ENCODE measurements at places on chromosomes 6 and 20. TPM values are rescaled to one million over a fixed set of nuclear protein-coding genes. Genes with fewer than 3 reads are reported as not detected.
A peak's percentile ranks its signal among the peaks of the same experiment; 100 is the strongest.

The ZNF334 gene
- total RNA-seq, result 0.76 TPM

DNA sequence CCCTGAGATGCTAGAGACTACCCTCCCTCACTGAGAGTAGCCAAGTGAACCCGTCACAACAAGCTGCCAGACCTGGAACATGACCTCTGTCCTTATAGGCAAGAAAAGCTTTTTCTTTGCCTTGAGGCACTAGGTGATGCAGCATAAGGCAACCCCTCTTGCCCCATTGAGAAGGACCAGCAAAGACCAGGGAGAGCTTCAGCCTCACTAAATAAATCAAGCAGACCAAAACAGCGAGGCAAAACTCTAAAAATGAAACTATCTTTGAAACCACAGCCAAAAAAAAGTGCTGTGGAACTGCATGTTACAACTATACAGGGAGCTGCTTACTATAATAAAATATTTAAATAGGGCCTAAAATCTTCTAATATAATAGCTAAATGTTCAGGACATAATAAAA lies 62.6 kb upstream of the FAM83B start:
- ATAC-seq, result no peak

GRCh38 chr6:32075781-32076180 lies 33.4 kb downstream of the TNXB start:
- ATAC-seq, result no peak

The IL20RA gene
- total RNA-seq, result not detected

The OOEP gene
- 0.26 TPM for total RNA-seq

GRCh38 chr20:40090236-40090635 lies 598.8 kb downstream of the MAFB start:
- ATAC-seq, result no peak

DNA sequence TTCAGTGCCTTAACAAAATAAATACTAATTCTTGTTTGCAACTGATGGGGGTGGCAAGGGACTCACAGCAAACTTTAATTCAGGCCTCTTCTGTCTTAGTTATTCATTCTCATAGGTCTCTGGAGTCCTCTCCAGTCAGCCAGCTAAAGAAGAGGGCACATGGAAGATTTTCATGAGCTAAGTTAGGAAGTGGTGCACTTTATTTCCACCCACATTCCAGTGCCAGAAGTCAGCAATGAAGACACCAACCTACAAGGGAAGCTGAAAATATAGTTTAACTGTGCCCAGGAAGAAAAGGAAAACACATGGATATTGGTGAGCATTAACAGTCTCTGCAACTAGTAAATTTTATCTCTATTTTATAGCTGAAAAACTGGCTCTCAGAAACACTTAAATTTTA lies 16.7 kb upstream of the IRAK1BP1 start:
- no peak for ATAC-seq

GRCh38 chr6:165873976-165874375 lies 210.9 kb upstream of the PDE10A start:
- ATAC-seq, result no peak

DNA sequence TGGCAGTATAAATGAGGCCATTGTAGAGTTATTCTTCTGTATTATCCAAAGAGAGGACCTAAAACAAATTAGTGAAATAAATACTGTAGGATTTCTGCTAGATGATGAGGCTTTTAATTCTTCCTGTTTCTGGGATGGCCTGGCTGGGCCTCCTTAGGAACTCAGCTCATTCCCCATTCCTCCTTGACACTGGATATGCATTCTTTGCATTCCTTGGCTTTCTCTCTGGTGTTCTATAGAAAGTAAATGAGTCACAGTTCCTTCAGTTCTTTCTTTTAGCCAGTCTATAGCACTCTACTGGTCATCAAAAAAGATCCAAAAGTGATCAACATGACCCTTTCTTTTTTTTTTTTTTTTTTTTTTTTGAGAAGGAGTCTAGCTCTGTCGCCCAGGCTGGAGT lies 8.6 kb downstream of the OR10C1 start:
- no peak for ATAC-seq

The RBM24 gene
- not detected for total RNA-seq

- no peak for ATAC-seq
Measured at GRCh38 chr6:157491571-157492232, 110.7 kb downstream of the ZDHHC14 start.

GRCh38 chr6:15930207-15930606 lies 198.7 kb upstream of the MYLIP start:
- no peak for ATAC-seq

The PDE7B gene
- total RNA-seq, result 0.04 TPM

DNA sequence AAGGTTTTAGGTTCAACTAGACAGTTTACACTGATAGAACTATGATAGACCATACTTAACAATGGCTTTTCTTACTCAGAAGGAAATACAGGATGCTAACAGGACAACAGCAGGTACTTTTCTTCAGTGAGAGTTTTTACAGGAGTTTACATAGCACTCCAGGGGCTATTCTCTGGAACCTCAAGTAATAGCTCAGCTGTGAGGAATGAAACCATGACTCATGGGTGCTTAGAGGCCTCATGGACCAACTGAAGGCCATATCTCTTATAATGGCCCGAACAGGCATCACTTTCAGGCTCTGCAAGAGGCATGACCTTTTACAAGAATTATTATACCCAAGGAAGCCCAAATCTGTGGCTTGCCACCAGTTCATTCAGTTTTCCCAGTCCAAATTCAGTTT lies 31.8 kb downstream of the TREML1 start:
- no peak for ATAC-seq

The MRPS18B gene
- 64.6 TPM for total RNA-seq

GRCh38 chr6:154249499-154250298 lies 106.9 kb downstream of the IPCEF1 start:
- ATAC-seq, result peak; percentile 67

The ZKSCAN3 gene
- total RNA-seq, result 2.6 TPM

The TBC1D7 gene
- 9.6 TPM for total RNA-seq

All from activated T-helper 17 cell treated with anti-CD3 and anti-CD28 coated beads, Interleukin-2, amount 50 U/mL, for 72 hours (primary cell).